ENCODE measurements at places on chromosomes 1 and 21. TPM values are rescaled to one million over a fixed set of nuclear protein-coding genes. Genes with fewer than 3 reads are reported as not detected.

The DIO1 gene
- not detected for total RNA-seq

The KRTAP13-4 gene
- not detected for total RNA-seq

The BNIPL gene
- total RNA-seq = 37.0 TPM

The TSSK3 gene
- 0.89 TPM for total RNA-seq

The OPTC gene
- not detected for total RNA-seq

The LCE2B gene
- total RNA-seq = 5.9 TPM

The CD247 gene
- 1.2 TPM for total RNA-seq

The HSPA6 gene
- total RNA-seq = 8.2 TPM

The DCST2 gene
- 0.49 TPM for total RNA-seq

The LHX4 gene
- total RNA-seq = 0.10 TPM

The CD53 gene
- 18.4 TPM for total RNA-seq

The ATP1A4 gene
- total RNA-seq = not detected

The OR2L5 gene
- not detected for total RNA-seq

The GFI1 gene
- 1.9 TPM for total RNA-seq

The RHBG gene
- 2.1 TPM for total RNA-seq

The KLF17 gene
- total RNA-seq = not detected

The CIART gene
- 2.1 TPM for total RNA-seq

The CRNN gene
- 4.3 TPM for total RNA-seq

The CAMK1G gene
- not detected for total RNA-seq

The CLCA1 gene
- not detected for total RNA-seq

The DCST1 gene
- total RNA-seq = 0.10 TPM

The KRTAP19-3 gene
- total RNA-seq = 9.7 TPM

The MEX3A gene
- 6.6 TPM for total RNA-seq

The GOLT1A gene
- total RNA-seq = not detected
